SW 1271 (cell line): ENCODE measurements at places on chromosomes 2 and 18.

GRCh38 chr18:26356045-26356785 lies 130.0 kb downstream of the TAF4B start:
- no peak for DNase-seq

DNA sequence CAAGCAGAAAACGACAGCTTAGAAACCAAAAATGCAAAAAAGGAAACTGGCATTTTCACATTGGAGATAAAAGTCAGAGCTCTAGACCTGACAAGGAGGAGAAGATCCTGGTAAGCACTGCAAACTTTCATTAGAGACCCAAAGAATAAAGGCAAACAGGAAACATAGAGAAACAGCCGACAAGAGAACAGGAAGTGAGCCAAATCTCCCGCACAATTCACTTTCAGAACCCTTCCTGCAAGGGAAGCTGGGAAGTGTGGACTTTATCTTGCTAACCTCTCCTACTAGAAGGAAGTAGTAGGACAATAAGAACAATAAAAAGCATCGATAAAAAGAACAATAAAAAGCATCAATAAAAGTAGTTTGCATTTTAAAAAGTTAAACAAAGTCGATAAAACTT lies 417.8 kb upstream of the SPHKAP start:
- DNase-seq = no peak

- no peak for DNase-seq
Measured at GRCh38 chr2:18924386-18924785, 335.0 kb upstream of the NT5C1B start.

- no peak for DNase-seq
Measured at GRCh38 chr2:146978577-146979555, 866.0 kb upstream of the ACVR2A start.

DNA sequence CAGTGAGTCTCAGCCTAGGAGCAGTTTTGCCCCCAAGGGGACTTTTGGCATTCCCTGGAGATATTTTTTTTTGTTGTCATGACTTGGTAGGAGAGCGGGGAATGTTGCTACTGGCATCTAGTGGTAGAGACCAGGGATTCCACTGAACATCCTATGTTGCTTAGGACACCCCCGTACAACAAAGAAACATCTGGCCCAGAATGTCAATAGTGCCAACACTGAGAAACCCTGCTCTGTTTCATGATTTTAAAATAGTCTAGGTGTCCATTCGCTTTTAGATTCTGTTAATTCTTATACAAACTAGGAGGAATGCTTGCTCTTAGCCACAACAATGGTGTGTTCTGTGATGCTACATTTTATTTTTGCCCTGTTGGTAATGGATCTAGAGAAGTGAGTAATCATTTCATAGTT lies 225.8 kb upstream of the SIX3 start:
- peak; percentile 61 for DNase-seq

GRCh38 chr2:177641331-177641730 lies 248.8 kb downstream of the AGPS start:
- DNase-seq = no peak

GRCh38 chr18:48592540-48593171 lies 53.8 kb downstream of the CTIF start:
- no peak for DNase-seq

GRCh38 chr2:71554028-71554705 lies 100.8 kb downstream of the DYSF start:
- DNase-seq = no peak

DNA sequence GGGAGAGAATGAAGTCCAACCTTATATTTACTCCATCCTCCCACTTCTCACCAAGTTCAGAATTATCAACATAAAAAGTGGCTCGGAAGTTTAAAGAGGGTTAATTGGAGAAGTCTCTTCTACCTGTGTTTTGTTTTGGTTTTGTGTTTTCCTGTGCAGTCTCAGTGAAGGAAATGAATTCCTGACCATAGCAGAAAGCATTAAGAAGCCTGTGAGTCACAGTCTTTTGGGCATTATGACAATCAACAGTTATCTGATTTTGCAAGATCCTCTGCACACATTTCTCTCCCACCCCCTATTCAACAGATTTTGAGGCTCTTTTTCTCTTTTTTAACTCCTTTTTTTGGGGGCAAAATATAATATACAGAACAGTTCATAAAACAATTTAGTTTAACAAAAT lies 8.6 kb upstream of the RPL37A start:
- DNase-seq = no peak

DNA sequence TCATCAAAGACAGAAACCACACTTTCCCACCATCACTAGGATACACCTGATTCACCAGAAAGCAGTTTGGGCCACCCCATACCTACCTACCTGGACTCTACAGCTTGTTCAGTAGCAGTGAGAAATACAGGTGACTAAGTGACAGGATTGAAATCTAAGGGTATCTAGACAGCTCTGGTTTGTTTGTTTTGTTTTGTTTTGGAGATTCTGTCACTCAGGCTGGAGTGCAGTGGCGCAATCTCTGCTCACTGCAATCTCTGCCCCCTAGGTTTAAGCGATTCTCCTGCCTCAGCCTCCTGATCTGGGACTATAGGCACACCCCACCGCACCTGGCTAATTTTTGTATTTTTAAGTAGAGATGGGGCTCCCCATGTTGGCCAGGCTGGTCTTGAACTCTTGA lies 3.1 kb downstream of the TTC21B start:
- DNase-seq = no peak

DNA sequence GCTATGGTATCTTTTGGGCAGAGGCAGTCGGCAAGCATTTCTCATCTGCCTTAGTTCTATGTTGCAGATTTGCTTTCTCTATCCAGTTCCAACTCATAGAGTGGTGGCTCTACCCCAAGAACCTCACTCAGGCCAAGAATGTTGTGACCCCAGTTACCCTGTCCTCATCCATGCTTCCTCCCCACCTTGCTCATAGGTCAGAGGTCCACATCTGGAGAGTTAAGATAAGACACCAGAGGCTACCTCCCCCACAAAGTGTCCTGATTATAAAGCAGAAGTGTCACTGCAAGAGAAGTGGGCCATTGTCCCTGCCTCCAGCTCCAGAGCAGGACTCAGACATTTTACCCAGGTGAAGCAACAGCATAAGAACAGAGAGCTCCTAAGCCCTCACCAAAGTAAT lies 276.8 kb upstream of the CHST9 start:
- no peak for DNase-seq

DNA sequence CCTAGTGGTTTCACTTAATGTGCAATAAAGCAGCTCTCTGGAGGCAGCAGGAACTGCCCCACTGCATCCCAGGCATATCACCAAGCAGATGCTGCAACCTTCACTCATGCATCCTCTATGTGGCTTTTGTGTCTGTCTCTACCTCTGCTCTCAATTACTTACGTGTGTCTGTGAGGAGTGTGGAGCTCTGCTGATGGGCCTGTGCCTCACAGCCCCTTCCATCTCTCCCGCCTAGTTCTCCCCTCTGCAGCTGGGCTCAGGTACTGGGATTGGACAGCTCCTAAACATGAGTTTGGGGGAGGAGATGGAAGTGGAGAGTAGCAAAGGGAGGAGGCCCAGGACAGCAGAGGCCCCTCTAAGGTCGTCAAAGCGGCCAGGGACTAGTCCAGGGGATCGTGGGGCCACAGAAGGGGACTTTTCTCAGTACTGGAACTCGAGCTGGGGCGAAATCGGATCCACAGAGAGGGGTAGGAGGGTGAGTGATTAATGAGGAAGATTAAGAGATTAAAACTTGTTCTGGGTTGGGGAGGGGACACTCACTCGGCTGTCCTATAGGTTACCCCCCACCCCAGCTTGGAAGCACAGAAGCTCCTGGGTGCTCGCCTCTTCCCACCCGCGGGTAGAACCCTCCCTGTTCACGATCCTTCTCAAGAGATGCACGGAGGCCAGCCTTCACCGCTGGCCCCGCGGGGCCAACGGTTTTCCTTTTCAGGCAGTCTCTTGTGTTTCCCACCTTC lies 2.1 kb upstream of the LBX2 start:
- no peak for DNase-seq

DNA sequence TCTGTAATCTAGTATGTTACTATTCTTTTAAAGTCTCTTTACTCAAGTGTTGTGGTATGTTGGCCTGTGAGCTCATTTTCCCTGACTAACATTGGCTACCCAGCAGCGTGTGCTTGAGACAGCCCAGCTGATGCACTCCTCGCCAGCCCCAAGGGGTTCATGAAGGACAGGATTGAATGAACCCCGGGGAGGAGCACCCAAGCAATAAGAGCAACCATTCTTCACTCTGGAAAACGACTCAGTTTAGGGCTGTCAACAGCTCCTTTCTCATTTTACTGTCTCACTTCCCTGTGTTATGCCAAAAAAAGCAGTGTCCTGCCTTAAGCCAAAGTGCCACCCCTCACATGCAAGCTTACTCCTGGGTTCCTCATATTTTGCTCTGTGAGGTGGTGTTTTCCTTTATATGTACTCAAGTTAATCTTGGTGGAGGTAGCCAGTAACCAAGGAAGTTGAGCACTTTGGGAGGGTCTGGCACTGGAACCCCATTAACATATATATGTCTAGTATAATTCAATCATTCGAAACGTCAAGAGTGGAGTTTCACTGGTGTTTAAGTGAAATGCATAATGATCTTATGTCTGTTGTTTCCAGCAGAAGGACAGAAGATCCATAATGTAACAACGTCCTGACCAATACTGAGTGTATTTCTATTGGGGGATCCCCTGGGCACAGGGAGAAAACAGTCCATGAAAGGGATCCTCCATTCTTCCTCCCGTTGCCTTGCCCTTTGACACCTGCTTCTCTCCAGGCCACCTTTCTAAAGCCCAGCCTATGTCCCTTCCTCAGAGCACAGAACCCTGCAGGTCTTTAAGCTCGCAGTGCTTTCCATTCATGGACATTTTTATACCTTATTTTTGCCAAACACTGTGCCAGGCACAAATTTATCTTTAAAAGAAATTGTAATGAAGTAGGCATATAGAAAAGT lies 43.2 kb downstream of the ATIC start:
- DNase-seq = no peak

- DNase-seq = no peak
Measured at GRCh38 chr2:168428431-168428830, 27.6 kb upstream of the CERS6 start.

- no peak for DNase-seq
Measured at GRCh38 chr2:75560022-75560767, 544 bp downstream of the EVA1A start.

DNA sequence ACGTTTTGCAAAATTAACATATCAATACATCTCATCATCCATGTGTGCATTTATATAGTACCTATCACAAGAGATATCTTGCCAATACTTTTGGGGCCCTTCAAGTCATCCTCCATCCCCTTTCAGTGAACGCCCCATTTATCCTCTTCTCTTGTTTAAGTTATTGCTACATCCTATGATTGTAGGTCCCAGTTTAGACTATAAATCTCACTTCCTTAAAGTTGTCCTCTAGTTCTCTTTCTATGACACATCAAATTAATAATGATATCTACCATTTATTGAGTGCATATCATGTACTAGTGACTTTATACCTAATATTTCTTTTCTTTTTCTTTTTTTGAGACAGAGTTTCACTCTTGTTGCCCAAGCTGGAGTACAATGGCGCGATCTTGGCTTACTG lies 28.8 kb upstream of the FBXO11 start:
- no peak for DNase-seq

DNA sequence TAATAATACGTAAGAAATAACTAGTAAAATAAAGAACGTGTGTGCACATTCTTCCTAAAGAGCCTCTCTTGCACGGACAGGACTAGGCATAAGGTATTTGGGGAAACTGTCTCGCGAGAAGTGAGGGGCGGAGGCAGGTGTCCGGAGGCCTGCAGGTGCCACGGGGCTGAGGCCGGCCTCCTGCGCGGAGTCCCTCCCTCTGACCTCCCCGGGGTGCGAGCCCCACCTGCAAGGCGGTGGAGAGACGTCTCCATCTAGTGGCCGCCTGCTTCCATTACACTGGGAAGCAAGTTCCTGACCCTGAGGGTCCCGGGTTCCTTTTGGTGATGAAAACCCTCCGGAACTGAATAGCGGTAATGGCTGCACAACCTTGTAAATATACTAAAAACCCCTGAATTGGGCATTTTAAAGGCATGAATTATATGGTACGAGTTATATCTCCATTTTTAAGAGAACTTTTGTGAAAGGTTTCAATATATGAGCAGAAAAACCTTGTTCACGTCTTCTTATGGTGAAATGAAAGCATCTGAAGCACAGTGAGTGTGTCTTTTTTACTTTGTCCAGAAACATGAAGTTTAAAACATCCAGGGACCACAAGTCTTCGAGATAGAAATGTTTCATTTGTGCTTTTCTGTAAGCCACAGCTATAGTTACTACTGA lies 35.5 kb upstream of the CTDP1 start:
- DNase-seq = peak; percentile 44

DNA sequence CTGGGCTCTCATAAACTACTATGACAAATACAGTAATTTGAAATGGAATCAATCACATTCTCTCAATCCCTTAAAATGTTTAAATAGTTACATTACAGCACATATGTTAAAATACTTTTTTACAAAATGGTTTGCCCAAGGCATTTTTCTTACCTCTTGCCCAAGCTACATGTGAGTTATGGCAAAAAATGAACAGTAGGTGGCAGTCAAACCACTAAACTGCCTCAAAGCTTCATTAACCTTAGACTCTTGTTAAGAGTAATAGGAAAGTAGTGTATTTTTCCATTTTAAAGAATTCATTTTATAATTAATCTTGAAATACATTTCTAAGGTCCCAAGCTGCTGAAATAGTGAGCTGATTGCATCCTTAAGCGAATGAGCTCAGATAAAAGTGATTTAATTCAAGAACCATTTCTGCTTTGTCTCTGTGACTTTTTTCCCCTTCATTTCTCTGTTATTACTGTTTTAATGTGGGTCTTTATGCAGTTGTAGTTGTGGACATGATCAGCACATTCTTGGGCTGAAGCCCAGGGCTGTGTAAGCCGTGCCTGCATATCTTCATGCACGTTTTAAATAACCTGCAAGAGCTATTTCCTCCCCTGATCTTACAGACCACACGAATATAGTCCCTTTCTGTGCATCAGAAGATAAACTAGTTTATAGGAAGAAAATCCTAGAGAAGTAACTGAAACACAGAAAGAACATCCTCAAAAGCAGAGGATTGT lies 311.8 kb downstream of the LNPK start:
- DNase-seq = peak; percentile 57

GRCh38 chr2:190579058-190579410 lies 44.5 kb upstream of the NEMP2 start:
- DNase-seq = no peak

DNA sequence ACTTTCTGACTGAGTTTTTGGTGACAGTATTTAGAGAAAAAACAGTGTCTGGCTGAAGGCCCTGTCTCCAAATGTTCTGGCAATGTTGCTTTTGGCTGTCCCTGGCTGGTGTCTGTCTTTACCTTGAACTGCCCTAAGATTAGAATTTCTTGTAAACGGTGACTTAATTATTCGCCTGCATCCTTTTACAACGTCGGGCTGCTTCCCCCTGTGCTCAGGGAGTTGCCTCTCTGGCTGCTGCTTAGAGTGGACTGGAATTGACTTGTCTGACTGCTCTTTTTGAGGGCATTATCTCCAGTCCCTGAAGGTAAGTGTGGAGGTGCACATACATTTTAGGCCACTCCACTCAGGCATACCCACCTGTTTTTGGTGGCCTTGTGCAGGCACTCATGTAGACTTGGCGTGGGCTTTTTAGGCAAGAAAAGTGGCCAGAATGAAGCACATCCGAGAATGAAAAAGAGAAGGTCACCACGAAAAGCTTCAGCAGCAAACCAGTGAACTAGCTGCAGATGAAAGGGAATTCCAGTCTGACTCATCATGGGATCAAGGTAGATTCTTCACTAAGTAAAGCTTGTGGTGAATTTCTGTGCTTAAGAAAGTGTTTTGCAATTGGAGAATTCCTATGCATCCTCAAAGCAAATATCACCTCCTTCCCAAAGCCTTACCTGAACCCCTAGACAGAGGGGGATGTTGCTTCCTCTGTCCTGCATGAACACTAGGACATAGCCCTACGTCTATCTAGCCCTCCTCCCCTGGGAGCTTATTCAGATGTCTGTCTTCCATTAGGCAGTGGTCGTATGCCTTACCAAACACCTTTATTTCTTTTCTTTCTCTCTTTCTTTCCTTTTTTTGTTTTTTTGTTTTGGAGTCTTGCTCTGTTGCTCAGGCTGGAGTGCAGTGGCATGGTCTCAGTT lies 230.3 kb upstream of the TRIB2 start:
- no peak for DNase-seq
